ENCODE measurements at places on chromosomes 4 and X.

DNA sequence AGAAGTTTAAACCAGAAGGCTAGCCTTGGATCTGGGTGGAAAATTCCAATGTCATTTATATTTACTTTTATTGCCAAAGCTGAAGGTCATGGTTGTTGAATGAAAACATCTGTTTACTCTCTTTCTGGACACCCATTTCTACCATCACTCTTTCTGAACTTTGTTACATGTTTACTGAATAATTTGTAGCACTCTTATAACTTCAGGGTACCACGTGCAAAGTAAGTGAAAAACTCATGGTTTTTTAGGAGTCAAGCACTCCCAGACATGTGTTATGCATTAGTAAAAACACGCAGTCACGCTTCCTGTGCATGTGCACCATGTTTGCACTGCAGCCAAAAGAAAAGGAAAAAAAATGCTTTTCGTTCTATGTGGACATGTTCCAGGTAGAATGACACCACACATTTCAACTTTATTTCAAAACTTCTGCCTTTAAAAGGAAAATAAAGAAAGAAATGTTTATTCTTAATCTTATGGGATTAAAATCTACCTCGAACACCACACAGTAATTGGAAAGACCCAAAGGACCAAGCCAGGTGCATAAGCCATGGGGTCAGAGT lies 31.4 kb upstream of the ADH1C start:
- no peak for DNase-seq

DNA sequence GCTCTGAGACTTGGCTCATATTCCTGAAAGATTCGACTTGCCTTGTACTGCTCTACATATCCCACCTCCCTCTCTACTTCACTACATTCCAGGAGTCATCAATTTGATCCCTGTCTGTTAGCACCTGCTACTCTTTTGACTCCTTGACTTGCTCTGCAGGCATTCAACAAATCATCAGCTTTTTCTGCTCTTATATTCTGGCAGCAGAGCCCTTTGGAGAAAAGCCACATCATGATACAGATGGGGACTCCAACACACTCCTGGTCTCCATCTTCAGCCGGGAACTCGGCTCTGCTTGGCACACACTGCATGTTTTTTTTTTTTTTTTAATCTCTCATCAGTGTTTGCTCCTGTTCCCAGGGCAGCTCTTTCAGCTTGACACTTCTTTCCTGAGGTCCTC lies 293.2 kb upstream of the LCORL start:
- no peak for DNase-seq

GRCh38 chrX:69073241-69073640 lies 92.0 kb downstream of the PJA1 start:
- DNase-seq, result no peak

DNA sequence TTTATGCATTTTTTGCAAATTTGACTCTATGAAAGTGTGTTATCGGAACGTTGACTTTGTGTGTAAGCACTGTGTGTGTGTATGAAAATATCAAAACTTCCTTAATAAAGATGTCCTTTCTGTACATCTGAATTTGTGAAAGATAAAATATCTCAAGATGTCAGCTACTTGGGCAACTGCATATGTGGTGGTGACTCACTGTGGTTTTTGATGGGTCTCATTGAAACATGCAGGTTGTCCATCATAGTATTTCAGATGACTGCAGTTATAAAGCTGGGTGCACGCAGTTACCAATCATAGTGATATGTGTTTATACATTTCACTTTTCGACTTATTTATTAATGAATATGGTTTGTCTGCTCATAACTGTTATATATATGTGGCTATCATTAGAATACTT lies 19.7 kb upstream of the BBS12 start:
- DNase-seq, result no peak

DNA sequence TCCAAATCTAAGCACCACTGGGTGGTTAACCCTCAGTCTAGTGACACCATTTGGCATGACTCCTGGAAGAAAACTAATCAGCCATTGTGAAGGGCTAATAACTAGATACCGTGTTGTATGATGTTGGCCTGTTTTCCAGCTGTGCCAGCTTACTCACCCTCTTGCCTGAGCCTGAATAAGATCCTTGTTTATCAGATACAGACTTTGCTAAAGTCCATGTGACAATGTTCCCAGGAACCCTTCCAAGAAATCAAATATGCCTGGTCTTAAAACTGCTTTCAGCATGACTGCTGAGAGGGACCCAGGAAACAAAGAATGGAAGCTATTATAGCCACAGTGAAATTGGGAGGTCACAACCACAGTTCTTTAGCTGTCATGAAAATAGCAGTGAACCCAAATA lies 640.8 kb upstream of the INTU start:
- DNase-seq, result no peak

DNA sequence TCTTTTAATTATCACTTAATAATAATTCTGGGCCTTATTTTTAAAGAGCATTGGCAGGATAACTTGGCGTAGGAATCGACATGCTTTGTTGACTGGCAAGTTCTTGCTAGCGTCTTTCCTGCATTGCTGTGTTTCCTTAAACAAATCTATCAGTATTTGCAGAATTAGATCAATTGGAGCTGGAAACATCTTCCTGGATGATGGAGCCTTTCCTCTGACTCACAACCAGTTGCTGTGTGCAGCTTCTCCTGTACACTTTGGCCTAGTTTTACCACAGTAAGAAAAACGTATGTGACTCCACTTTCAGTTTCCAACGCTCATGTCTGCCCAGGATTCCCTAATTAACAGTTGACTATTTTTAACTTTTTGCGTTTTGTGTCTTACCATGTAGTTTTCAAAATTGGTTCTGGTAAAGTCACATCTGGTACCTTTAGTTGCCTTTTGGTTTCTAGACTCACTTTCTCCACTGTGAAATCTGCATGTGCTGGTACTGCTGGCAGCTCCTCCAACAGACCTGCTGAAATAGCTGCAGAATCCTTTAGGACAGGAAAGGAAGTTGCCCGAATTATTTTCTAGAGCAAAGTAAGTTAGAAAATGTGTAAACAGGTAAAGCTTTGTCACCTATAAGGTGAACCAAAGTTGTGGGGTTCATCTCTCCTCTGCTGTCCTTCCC lies 553.2 kb upstream of the FAT1 start:
- no peak for DNase-seq

DNA sequence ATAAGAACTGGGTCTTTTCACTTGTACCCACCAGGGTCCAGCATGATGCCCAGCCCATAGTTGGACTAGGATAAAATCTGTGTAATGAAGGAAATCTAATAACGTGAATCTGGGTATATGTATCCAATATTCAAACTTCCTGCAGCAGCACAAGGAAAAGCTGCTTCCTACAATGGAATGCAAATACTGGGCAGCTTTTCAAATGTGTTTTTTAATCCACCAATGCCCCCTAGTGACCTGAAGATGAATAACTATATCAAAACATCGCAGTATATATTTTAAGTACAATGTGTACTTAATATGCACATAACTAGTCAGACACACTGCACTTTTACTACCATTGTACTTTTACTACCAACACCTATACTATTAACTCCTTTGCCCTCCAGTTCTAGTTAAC lies 5.3 kb downstream of the APOO start:
- DNase-seq, result no peak

DNA sequence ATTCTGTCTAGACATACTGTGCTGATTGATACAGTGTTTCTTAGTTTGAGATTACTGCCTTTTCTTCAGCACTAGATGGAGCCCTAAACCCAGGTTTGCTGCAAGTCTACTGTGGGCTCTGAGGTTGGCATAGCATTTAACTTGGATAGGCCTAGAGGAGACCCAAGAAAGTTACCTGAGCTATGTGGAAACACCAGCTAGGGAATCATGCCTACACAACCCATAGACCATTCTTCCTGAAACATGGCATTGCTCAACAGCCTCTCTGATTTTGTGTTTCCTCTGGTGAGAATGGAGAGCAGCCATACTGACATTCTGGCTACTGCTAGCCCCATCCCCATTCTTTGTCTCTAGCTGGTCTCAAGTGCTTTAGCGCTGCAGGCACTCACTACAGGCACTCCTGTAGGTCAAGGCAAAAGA lies 287.7 kb upstream of the PCDH18 start:
- DNase-seq, result peak; percentile 50

- DNase-seq, result peak; percentile 76
Observed at GRCh38 chr4:8241895-8242696, 27.5 kb upstream of the HTRA3 start.
